ENCODE measurements at places on chromosomes 11 and 22.

- no peak for DNase-seq
Observed at GRCh38 chr11:47668665-47669064, 26.3 kb upstream of the MTCH2 start.

GRCh38 chr11:15843309-15843872, 513.0 kb downstream of the SOX6 start:
- no peak for DNase-seq

DNA sequence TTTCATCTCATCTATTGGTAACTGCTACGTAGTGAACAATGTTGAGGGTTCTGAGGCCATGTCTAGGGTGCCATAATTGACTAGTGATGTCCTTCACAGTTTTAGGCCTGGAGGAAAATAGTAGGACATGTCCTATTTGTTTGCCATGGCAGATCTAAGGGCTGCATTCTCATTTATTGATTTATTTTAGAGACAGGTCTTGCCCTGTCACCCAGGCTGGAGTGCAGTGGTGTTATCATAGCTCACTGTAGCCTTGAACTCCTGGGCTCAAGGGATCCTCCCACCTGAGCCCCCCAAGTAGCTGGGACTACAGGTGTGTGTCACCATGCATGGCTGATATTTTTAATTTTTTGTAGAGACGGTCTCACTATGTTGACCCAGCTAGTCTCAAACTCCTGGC, 5.2 kb downstream of the CEP164 start:
- DNase-seq, result no peak

GRCh38 chr11:111409915-111410314, 30.8 kb upstream of the POU2AF1 start:
- DNase-seq, result peak; percentile 76

DNA sequence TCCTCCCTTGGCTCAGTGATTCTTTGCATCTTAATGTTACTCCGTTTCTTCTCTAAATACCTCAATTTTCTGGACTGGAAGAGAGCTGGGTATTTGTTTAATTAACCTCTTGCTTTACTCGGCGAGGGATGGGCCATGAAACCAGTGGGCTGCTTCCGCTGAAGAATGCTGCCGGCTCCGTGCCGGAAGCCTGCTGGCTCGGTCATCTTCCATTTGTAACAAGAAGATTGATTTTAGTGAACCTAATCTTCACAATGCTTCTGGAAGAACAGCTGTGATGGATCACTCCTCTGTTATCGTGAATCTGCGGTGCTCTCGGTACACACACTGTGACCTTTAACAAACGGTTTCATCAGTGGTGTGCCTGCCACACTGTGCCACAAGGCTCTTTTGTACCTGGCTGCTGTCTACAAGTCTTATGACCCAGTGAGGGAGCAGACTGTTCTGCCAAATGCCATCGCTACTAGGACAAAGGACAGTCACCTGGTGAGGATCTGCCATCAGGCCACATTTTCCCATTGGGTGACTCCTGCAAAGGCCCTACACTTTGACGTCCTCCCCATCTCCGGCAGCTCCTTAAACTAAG, 25.3 kb upstream of the PARVB start:
- no peak for DNase-seq

DNA sequence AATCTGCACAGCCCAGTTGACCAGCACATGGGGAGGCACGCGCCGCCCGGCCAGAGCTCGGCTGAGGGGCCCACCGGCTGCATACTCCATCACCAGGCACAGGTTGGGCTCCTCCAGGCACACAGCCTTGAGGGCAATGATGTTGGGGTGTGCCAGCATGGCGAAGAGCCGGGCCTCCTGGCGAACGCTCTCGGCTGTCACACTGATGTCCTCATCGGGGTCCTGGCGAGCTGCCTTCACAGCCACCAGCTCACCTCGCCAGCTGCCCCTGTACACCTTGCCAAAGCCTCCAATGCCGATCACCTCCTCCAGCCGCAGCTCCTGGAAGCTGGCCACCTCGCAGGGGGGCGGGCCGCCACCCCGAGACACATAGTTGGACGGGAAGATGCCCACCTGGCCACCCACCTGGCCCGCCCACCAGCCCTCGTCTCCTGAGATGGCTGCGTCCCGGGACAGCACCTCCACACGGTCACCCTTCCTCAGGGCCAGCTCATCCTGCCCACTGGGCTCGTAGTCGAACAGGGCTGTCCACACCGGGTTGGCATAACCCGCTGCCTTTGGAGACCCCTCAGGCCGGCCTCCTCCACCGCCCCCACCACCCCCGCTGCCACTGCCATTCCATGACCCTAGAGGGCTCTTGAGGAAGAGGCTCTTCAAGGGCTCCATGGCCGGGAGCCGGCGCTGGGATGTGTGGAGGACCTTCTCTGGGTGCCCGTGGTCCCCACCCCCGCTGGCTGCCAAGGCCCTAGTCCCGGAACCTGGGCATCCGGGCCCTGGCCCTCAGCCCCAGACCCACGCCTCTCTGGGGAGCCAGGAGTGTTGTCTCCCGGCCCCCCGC, 711 bp downstream of the MAP3K11 start:
- DNase-seq, result no peak

DNA sequence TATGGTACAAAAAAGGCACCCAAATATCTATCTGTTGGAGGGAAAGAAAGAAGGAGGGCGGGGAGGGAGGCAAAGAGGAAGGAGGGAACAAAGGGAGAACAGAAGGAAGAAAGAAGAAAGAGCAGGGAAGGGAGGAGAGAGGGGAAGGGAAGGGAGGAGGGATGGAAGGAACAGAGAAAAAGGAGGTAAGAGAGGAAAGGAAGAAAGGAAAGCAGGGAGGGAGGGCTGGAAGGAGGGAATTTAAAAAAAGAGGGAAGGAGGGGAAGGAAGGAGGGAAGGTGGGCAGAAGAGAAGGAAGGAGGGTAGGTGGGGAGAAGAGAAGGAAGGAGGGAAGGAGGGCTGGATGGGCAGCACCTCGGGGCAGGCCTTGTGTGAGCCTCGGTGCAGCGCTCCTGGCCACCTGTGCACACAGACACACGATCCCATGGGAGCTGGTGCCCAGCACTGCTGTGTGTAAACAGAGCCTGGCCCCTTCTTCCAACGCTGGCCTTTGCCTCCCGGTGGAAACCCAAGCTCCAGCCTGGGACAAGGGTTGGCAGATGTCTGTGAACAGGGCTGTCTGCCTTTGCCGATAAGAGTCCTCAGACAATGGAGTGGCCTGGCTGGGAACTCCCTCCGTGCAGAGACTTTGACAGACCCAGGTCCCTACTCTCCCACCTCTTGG, 23.2 kb downstream of the SMIM38 start:
- DNase-seq, result no peak

GRCh38 chr11:46537537-46538295, 56.1 kb downstream of the AMBRA1 start:
- DNase-seq, result peak; percentile 43

DNA sequence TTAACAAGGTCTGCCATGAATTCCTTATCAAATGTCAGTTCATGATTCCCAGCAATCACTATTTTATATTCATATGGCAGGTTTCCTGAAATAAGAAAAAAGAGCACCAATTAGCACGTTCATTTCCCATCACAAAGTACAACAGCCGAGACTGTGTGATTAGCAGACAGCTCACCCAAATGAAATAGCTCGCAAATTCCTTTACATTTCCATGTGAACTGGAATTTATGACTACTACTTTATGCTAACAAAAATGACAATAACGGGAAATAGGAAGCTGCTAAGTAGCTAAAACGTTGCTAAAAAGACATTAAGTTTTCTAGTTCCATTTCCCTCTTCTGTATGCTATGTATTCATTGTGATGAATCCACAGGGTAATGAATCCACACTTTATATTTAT, 90.7 kb downstream of the MPPED2 start:
- no peak for DNase-seq

GRCh38 chr22:35938226-35938625, 90.4 kb downstream of the RBFOX2 start:
- DNase-seq, result no peak

DNA sequence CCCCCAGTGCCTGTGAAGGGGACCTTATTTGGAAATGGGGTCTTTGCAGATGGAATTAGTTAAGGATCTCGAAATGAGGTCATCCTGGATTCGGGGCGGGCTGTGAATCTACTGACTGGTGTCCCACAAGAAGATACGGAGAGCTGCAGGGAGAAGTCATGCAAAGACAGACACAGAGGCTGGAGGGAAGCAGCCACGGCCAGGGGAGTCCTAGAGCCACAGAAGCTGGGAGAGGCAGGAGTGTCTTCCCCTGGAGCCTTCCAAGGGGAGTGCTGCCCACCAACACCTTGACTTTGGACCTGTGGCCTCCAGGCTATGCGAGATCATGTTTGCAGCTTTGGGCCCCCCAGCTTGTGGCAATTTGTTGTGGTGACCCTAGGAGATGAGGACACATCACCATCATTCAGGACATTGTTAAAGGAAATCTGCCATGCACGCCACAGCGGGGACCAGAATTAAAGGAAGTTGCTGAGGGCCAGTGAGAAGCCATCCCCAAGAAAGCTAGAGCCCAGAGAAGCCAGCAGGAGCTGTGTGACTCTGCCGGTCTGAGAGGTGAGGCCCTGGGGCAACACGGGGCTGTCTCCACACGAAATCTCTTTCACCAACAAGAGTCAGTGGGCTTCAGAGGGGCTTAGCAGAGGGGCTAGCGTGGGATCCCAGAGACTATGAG, 434.7 kb downstream of the BRD1 start:
- DNase-seq, result no peak

DNA sequence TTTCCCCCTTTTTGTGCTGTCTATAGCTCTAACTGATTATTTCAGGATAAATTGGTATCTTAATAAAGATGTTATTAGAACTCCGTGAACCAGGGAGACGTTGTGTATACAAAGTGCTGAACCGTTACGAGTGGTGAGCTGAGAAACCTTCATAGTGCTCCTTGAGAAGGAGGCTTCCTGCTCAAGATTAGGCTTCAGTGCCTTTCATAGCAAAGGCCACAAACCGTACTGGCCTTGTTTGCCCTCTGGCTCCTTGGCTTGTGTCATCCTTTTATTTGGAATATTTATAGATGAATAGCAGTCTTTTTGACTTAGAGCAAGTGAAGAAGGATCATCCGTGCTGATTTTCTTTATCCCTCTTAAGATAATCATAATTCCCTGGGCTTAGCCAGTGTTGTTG, 16.3 kb downstream of the EIF3L start:
- no peak for DNase-seq

- no peak for DNase-seq
Observed at GRCh38 chr11:114179234-114179941, 116.8 kb upstream of the NNMT start.

- no peak for DNase-seq
Observed at GRCh38 chr11:110038201-110038600, 55.0 kb upstream of the ZC3H12C start.

DNA sequence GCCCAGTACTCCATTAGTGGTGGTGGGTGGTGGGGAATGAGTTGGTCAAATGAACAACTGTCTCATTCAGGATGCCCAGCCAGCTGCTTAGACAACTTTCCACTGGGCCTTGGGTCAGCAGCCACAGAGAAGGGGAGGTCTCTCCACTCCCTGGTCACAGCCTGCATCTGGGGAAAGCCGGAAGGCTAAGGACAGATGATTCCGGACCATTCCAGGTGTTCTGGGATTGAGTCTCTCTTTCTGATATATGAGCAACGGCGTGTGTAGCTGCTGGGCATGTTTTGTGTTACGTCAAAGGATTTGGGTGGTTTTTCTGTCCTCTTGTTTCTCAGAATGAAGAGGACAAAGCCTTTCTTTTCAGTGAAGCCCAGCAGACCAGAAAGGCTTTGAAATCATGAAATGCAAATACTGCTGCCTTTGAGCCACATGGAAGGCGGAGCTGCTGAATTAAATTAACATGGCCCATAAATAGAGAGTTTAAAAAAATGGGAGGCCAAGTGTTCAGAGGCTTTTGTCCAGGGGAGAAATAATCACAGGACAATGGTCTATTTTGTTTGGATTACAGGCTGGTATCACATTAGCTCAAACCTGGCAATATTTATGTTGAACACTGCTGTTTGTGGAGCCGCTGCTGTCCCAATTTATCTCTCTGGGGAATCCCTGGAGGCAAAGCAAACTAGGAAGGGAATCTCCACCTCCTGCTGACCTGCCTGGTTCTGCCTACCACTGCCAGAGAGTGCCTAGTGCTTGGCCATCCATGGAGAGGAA, 234.4 kb upstream of the E2F8 start:
- peak; percentile 49 for DNase-seq

DNA sequence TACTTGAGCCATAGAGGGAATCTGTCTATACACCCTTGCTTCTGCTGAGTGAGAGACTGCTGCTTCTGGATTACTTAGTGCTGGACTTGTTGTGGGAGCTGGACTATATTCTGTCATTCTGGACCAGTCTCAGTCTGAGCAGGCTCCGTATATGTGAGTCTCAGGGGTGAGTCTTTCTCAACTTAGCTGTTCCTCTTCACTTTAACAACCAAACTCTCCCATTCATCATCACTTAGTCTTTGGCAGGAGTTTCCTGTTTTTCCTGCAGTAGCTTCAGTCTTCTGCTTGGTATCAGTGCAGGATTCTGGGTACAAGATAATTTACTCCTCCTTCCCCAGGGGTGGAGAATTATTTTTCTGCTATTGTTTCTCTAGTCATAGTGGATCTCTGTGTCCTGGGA, 779.5 kb downstream of the METTL15 start:
- DNase-seq, result no peak

DNA sequence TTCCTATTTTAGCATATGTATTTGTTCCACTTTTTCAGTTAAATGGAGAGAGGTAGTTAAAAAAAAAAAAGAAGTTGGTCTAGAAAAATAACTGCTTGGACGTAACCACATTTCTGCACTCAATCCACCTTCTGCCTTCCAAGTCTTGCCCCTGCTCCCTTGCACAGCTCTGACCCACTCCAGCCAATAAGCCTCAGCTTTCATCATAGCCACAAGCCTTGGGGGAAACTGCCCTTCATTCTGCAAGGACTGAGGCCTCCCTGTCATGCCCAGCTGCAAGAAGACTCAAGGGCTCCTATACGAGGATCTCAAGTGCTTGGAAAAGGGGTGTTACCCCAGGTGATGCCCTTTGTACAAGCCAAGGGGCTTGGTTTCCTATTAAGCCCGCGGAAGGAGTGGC, 36.0 kb upstream of the OAF start:
- no peak for DNase-seq

DNA sequence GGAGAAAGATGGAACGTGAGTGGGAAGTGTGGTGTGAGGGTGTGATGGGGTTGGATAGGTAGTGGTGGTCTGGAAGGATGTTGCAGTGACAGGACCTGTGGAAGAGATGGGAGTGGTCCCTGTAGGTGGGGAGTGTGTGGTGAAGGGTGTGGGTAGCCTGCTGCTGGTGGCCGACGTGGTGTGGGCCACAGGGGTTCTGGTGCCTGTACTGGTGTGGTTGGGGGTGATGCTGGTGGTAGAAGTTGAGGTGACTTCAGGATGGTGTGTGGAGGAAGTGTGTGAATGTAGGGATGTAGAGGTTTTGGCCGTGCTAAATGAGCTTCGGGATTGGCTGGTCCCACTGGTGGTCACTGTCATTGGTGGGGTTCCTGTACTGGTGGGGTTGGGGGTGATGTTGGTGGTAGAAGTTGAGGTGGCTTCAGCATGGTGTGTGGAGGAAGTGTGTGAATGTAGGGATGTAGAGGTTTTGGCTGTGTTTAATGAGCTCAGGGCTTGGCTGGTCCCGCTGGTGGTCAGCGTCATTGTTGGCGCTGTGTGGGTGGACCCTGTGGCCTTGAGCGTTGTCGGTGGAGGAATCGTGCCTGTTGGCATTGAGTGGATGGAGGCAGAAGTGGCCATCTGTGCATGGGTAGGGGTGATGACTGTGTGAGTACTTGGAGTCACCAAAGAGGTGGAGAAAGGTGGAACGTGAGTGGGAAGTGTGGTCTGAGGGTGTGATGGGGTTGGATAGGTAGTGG, 19.1 kb downstream of the MUC6 start:
- no peak for DNase-seq
